Naive thymus-derived CD8-positive, alpha-beta T cell (primary cell): ENCODE measurements at places on chromosomes 5 and 9.

GRCh38 chr5:84779186-84779585 lies 394.5 kb upstream of the EDIL3 start:
- DNase-seq, result no peak

GRCh38 chr9:35793461-35793860 lies 2.1 kb downstream of the NPR2 start:
- DNase-seq, result no peak

DNA sequence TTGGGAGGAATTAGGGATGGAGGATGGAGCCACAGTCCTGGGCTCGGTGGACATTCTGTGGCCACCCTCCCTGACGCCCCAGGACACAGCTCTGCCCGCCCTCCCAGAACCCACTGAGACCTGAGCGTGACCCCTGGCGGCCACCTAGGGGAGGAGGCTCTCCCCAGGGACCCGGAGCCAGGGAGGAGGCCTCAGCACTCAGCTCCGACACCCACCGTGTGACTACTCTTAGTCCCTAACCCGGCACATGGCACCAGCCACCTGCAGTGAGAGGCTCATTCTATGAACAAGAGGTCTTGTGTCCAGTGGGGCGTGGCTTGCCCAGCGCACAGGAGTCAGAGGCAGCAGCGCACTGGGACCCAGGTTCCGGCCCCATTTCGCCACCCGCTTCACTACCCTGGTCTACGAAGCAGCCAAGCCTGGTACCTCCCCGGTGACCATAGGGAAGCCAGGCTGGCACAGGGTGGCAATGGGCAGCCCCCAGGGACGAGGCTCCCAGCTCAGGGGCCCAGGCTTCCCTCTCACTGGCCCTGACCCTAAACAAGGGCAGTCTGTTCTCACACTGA lies 10.2 kb downstream of the SARDH start:
- no peak for DNase-seq

DNA sequence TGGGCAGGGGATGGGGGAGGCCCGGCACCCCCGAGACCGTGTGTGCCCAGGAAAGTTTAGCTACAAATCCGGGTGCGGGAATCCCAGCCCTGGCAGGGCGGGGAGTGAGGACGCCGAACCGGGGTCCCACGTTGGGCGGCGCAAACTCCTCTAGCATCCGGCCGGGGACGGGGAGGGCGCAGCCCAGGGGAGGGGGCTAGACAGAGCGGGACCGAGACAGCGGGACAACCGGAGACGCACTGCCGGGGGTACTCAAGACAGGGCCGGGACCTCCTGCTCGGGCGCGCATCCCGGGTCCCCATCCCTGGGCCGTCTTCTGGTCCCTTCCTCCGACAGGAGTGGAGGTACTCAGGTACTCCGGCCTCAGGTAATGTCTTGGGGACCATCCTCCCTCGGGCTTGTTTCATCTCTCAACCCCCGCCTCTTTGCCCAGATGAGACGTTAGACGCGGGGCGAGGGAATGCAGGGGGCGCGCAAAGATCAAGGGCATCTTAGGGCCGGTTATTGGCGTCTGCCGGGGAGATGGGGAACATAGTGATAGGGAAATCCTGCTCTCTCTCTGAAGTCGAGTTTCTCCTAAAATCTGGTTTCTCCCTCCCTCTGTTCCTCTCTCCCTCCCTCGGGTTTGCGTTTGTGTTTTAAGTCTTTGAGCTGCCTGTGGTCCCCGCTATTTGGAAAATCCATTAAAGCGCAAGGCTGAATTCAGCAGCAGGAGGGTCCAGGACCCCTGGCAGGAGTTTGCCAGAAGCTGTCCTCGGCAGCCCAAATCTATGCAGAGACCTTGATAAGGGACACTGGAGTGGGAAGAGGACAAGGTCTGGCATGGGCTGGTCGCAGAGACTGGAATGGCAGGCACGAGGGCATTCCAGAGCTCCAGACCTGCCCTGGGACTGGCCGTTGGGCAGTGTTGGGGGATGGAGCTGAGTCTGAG lies 815 bp downstream of the PDZD2 start:
- peak; percentile 16 for DNase-seq

DNA sequence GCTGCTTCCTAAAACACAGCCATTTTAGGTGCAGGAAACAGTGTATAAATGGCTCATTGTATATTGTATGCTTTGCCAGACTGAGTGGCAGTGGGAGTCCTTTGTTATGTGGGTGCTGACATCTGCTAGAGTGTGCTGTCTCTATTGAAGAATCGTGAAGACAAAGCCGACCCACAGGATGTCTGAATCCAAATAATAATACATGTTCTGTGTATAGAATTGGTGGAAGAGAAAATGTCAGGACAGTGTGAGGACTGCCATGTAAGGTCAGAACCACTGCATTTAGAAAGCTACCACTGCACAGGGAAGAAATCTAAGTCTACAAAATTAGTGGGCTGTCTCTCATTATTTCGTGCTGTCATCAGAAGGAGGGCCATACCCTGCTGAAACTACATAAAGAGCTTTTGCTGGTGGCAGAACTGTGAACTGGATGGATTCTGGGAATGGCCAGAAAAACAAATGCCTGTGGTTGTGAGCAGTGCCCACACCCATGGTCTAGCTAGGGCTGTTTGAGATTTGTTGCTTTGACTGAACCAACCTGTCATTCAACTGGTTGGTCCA lies 2.5 kb downstream of the IL7R start:
- peak; percentile 73 for DNase-seq

DNA sequence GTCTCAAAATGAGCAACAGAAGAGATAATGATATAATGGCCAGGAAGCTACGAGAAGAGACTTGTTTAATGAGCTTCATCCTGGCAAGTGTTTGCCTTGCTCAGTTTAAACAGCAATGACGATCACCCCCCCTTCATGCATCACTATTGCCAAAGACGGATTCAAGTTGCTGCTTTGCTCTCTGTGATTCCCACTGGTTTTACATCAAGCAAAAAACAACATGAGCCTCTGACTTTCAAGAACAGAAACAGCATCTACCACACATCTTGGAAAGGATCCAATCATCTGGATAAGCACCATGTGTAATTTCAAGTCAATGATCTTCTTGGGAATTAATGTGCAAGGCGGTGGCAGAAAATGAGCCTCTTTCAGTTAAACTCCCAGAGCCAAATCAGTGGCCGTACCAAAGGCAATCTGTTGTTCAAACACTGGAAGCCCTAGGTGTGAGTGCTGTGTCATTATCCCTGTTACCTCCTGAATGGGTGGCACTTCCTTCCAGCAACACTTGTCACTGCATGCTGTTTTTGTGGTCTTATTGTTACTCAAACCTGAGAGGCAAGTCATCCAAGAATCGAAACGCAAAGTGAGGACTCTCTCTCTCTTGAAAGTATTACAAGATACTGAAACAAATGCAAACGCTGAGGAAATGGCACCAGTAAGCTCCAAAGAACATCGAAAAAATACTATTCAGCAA lies 72.8 kb downstream of the MED27 start:
- no peak for DNase-seq

DNA sequence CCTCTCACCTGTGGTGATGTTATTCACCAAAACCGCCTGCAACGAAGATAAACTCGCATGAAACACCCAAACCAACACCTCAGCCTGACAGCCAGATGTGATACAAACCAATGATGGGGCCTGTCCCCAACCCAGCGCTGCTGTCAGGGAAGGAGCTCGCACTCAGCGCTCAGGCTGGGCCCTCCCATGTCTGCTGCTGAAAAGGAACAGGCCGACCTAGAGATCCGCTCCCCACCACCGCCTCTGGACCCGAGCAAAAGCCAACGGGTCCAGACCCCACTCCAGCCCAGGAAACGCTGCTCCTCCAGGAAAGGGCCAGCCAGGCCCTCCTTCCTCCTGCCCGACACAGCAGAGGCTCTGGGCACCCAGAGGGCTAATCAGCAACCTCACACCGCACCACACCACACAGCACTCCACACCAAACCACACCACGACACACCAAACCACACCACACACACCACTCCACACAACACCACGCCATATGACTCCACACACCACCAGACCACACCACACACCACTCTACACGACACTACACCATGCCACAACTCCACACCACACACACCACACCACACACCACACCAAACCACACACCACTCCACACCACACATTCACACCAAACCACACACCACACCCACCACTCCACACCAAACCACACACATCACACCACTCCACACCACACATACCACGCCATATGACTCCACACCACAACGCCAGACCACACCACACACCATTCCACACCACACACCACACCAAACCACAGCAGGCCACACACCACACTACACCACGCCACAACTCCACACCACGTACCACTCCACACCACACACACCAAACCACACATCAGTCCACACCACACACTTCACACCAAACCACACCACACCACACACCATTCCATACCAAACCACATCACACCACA lies 46.5 kb downstream of the GOLM1 start:
- DNase-seq, result no peak

DNA sequence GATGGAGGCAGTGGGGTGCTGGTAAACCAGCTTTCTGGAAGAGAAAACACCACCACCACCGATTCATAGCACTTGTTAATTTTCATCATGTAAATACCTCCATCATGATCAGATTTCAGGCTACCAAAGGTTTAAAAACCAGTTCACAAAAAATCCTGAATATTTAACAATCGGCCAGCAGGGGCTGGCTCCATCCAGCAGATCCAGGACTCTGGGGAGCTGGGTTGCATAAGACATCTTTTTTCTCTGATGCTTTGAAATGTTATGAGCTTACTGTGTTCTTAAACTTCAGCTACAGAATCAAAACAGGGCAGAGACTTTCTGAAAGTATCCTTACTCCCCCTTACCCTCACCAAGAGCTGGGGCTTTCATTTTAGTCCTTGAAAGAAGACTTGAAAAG lies 14.6 kb upstream of the RNF183 start:
- DNase-seq, result no peak

DNA sequence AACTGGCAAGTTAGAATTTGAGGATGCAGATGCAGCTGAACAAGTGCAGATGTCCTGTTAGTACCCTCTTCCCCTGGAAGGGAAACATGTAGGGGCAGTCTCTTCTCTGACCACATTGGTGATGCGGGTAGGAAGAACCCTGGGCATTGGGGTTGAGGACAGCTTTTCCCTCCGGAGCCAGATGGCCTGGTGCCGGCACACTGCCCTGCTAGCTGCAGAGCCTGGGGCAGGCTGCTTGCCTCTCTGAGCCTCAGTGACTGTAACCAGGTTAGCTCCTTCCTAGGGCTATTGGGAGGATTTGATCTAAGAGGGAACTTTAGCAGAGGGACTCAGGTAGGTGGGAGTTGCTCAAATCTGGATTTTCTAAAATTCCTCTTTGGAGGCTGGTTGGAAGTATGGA lies 148.4 kb downstream of the HSPA4 start:
- DNase-seq, result no peak

DNA sequence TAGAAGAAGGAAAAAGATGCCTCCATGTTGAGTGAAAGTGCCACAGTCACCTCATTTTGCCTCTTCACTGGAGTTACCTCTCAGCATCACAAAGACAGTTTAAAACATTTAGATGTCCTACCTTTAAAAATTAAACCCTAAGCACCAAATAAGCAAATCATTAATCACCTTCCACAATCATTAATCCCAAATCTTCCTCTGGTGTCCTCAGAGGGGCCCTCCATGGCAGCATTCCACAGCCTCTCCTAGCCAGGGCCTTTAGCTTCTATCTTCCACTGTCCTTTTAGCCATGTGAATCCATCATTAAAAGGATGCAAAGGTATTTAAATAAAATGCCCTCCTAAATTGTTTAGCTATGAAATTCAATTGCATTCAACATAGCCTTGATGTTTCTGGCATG lies 310.8 kb downstream of the PDE4D start:
- no peak for DNase-seq

GRCh38 chr9:71643330-71643729 lies 125.0 kb downstream of the CEMIP2 start:
- DNase-seq, result no peak

GRCh38 chr5:96919754-96920197 lies 16.1 kb upstream of the LNPEP start:
- DNase-seq, result no peak

DNA sequence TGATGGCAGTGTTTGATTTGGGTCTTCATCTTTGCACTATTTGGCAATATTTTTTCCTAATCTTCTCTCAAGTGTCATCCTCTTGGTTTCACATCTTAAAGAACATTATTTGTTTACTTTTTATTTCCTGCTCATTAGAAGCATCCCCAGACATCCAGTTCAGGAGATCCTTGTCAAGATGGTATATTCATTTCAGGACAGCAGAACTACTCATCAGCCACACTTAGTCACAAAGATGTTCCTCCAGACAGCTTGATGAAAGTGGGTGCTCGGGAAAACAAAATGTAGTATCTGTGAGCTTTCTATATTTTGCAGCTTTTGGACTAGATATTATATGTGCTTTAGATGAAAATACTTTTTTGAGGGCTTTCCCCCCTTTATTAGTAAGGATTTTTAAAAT lies 72.1 kb upstream of the SREK1 start:
- DNase-seq, result no peak

GRCh38 chr9:114621975-114622609 lies 11.0 kb downstream of the TMEM268 start:
- no peak for DNase-seq

DNA sequence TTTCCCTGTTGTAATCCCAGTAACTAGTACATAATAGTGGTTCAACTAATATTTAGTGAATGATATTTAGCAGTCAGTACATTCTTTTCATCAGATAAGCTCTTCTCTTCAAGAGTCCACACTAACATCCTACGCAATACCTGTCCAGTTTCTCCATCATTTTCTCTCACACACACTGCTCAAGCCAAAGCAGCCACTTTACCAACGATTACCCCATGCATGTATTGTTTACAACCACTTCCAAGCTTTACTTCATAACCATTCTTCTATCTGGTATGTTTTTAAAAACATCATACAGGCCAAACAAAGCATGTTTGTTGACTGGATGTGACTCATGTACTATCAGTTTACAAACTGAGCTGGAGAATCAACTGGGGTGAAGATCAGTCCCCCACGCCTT lies 7.3 kb downstream of the UBTD2 start:
- no peak for DNase-seq
